ENCODE measurements at places on chromosomes 6 and 20. TPM values are rescaled to one million over a fixed set of nuclear protein-coding genes. Genes with fewer than 3 reads are reported as not detected.

- peak; percentile 88 for DNase-seq
Measured at GRCh38 chr6:73803562-73804241, 107.7 kb downstream of the CD109 start.

Gene TUBB2B
- 5.1 TPM for total RNA-seq

DNA sequence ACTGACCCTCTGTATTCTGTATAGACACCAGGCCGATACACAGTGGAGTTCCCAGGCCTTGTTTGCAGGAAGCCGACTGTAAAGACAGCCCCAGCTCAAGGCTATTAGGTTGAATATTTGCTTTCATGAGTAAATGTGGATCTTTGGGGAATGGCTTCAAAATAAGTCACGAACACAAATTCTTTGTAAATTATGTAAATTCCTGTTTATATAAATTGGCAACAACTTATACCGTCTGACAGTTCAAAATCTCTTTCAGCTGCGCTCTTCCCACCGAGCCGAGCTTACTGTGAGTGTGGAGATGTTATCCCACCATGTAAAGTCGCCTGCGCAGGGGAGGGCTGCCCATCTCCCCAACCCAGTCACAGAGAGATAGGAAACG is 24.7 kb downstream of the EDN3 start:
- DNase-seq, result no peak

GRCh38 chr6:124389127-124389526 is 573.1 kb upstream of the RNF217 start:
- no peak for DNase-seq

DNA sequence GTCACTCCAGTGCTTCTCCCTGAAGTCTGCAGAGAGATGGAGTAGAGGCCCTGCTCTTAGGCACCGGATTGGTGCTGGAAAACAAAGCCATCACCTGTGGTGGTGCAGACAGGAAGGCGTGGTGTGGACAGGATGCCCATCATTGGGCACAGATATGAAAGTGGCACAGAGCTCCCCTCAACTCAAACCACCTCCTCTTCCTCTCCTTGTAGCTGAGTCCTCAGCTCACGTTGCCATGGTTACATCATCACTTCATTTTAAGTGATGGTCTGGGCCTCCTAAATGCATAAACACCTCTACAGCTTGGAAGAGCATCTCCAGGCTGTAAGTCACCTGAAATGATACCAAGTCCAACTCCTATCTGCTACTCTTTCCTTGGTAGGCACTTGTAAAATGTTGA is 8.0 kb upstream of the RTF2 start:
- DNase-seq, result no peak

GRCh38 chr6:111798281-111798725 is 74.9 kb downstream of the FYN start:
- DNase-seq, result no peak

GRCh38 chr20:59386809-59387208 is 86.4 kb downstream of the EDN3 start:
- no peak for DNase-seq

DNA sequence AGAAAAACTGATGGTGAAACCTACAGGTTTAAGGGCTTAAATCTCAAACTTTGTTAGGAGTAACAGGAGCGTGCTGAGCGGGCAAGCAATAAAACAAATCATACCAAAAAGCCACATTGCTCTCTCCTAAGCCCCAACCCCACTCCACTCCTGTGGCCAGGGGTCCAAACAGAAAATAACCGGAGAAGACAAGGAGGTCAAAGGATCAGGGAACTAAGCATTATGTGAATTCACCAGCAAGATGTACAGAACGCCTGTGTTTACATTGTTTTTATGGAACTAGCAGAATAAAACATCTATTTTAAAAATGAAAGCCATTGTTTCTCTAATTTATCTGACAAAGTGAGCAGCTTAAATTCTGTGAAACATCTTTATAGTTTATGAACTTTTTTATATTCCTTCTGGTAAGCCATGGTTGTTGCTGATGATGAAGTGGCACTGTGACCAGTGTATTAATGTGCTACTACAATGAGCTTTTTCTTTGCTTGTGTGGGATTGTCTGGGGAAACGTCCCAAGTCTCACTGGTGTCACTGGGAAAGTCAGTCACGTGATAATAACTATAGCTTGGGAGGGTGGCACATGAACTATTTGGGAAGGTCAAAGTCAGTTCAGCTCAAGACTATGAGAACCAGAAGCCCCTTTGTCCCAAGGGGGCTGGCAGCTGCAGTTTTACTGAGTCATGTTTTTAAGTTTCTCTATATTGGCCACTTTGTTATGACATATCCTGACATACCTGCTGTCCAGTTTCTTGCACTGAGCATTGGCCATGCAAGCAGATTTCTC is 9.8 kb downstream of the FAM210B start:
- DNase-seq, result no peak
